ELF-1 (cell line): ENCODE measurements at places on chromosomes 13 and 19.
A peak's percentile ranks its signal among the peaks of the same experiment; 100 is the strongest.

GRCh38 chr13:52070929-52071523 lies 46.5 kb downstream of the UTP14C start:
- peak; percentile 10 for DNase-seq

- no peak for DNase-seq
These were observed 4.9 kb downstream of the FXYD3 start for GRCh38 chr19:35120492-35120891.

- DNase-seq: no peak
These were observed 2.2 kb downstream of the HIF3A start for GRCh38 chr19:46299004-46299509.

- no peak for DNase-seq
These were observed 17.4 kb upstream of the AP1M2 start for GRCh38 chr19:10604460-10604980.

- DNase-seq: no peak
These were observed 214.9 kb downstream of the KLF5 start for GRCh38 chr13:73273745-73274144.

DNA sequence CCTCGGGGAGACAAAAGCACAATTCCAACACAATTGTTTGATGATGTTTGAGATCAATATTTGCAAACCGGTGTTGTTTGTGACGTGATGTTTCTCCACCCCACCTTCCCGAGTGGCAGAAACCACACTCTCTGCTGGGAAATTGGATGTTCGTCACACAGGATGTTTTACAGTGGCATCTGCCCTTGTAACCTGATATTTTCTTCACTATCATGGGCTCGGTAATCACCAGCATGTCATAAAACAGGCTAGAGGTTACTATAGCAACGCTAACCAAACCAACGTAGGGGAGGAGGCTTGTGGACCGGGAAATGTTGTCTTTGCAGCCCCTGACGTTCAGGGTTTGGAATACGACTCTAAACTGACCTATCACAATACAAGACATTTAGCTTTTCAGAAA lies 454.5 kb downstream of the IRS2 start:
- DNase-seq: peak; percentile 33

GRCh38 chr13:110263888-110264287 lies 43.1 kb downstream of the COL4A1 start:
- DNase-seq: no peak

GRCh38 chr13:19673473-19674430 lies 40.3 kb downstream of the MPHOSPH8 start:
- DNase-seq: no peak

GRCh38 chr13:99969919-99970650 lies 1.5 kb downstream of the ZIC5 start:
- peak; percentile 56 for DNase-seq

DNA sequence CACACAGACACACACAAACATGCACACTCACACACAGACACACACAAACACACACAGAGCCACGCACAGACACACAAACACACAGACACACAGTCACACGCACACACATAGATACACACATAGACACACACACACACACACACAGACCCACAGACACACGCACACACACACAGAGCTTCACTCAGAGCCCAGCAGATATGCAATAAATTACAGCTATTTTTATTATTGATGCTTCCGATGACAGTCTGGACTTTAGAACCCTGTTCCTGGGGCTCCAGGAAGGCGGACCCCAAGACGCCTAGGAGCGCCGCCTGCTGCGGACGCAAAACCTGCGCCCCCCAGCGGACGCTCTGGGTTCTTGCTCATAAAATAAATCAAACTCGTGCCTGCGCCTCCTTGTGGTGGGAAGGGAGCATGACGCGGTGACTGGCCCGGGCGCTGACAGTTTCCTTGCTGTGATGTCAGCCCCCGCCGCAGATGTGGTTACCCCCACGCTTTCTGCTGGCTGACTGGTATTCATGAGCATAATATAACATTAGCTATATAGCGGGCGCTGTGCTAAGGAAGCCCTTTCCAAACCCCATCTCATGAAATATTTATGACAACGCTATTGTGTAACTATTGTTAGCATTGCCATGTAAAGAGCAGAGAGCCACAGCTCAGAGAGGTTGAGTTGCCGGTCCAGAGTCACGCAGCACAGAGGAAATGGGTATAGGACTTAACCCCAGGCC lies 64.4 kb upstream of the TM9SF2 start:
- DNase-seq: peak; percentile 91

DNA sequence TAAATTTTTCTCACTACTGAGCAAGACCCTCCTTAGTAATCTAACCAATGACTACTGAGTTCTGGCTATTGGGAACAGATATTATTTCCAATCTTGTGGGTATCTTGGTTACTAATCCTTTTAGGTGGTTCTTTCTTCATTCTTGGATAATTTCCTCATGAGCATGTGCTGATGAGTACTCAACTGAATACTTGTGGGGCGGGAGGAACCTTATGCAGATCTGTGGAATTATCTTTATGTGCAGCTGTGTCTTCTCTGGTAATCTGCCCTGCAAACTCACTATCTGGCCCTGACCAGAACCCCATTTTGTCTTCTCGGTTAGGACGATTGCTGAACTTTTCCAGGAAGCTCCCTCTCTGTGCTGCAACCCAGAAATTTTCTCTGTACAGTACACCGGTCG lies 89.7 kb upstream of the TRPC4 start:
- DNase-seq: no peak

DNA sequence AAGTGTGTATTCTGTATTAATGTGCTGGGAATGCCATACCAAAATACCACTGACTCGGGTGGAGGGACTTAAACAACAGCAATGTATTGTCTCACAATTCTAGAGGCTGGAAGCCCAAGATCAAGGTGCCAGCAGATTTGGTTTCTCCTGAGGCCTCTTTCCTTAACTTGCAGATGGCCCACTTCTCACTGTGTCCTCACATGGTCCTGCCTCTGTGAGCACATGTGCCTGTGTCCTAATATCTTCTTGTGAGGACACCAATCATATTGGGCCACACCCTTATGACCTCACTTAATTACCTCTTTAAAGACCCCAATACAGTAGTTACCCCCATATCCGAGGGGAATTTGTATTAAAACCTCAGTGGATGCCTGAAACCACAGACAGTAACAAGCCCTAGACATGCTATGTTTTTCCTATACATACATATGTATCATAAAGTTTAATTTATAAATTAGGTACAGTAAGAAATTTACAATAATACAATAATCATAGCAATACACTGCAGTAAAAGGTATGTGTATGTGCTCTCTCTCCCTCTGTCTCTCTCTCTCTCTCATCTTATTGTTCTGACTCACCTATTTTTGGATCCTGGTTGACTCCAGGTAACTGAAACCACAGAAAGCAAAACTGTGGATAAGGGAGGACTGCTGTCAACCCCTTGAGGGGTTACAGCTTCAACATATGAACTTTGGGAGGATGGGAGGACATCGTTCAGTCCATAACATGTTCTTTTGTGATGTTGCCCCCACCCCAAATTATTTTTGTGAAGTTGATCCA lies 174.3 kb downstream of the IRS2 start:
- DNase-seq: no peak

GRCh38 chr13:114097212-114097892 lies 35.1 kb downstream of the RASA3 start:
- DNase-seq: no peak

DNA sequence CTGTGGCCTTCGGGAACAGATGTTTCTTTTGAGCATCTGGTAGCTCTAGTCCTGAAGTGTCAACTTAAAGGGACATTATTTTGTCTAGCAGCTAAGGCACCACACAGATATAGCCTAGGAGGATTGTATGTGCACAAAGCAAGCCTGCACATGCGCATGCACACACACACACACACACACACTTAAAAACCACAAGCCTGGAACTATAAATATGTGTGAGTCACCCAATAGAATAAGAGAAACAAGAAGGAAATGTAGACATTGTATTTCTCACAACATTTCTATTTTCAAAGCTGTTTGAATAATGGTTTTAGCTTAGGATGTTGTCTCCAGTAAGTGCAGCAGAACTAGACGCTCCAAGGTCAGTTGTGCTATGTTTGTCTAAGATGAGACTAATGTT lies 516.5 kb downstream of the SUCLA2 start:
- DNase-seq: no peak

GRCh38 chr13:109858319-109858718 lies 71.9 kb upstream of the IRS2 start:
- DNase-seq: no peak

- DNase-seq: no peak
These were observed 26.2 kb downstream of the CCDC8 start for GRCh38 chr19:46386996-46387712.

GRCh38 chr13:30872685-30873461 lies 33.2 kb upstream of the MEDAG start:
- DNase-seq: peak; percentile 87
